Posterior cingulate gyrus (tissue), 11 donors: ENCODE measurements at places on chromosomes 1 and 21.

GRCh38 chr1:5484451-5485165, 507.6 kb downstream of the NPHP4 start:
- no peak for DNase-seq

- no peak for DNase-seq
Measured at GRCh38 chr1:94892604-94893254, 34.2 kb downstream of the CNN3 start.

DNA sequence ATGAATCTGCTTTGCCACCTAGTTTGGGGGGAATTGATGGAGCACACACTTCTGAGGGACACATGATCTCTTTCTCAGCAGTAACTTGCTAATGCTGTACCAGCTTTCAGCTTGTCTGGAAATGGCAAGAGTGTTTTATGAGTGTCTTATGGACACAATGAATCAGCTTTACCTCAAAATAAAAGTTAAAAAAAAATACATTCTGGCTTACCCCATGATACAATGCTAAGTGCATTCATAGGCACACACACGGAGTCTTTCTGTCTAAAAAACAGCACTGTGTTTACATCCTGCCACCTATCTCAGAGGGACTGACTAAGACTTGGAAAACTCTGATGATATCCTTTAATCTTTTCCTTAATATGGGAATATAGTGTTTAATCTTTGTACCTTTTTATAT, 455.5 kb upstream of the ADAMTS5 start:
- DNase-seq, result no peak

GRCh38 chr1:50208315-50208714, 99.6 kb downstream of the ELAVL4 start:
- DNase-seq, result no peak

GRCh38 chr1:46697053-46697452, 21.9 kb downstream of the EFCAB14 start:
- no peak for DNase-seq

GRCh38 chr1:235710687-235711086, 61.1 kb upstream of the GNG4 start:
- DNase-seq, result no peak

DNA sequence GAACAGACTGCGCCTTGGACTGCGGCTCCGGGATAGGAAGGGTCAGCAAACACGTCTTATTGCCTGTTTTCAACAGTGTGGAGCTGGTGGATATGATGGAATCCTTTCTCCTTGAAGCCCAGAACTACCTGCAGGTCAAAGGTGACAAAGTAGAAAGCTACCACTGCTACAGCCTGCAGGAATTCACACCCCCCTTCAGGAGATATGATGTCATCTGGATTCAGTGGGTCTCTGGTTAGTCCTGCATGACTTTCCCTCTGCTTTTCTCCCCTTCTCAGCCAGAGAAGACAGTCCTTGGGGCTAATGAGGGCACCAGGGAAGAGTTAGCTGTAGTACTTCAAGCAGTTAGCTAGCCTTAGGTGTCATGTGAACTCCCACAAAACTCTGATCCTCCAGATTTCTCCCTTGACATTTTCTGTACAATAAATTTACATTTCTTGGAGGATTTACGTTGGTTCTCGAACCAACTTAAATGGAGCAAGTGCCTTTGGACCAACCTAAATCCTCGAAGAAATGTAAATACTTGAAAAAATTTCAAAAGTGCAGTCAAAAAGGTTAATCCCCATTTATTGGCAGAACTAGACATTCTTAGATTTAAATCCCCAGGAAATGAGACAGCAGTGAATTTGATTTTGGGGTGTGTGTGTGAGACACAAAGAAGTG, 20.9 kb downstream of the NTMT2 start:
- DNase-seq, result no peak

DNA sequence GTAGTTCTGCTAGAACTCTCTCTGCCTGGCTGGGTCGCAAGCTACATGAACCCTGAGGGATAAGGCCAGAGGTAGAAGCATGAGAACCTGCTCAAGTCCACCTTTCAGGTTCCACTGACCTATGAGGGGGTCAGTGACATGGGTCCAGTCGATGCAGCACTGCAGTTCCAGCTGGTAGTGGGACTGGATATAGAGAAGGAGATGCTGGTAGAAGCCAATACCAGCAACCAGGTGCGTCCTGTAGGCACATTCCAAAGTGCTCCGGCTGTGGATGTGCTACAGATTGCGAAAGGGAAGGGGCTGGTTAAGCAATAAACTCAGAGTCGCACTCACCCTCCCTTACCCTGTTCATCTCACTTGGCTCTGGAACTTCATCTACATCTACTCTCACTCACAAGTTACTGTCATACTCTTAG, 5.7 kb downstream of the SMG5 start:
- no peak for DNase-seq

GRCh38 chr1:211210965-211211364, 48.2 kb upstream of the RCOR3 start:
- no peak for DNase-seq

- no peak for DNase-seq
Measured at GRCh38 chr1:58850636-58851035, 66.8 kb upstream of the JUN start.

- DNase-seq, result no peak
Measured at GRCh38 chr1:211625040-211625439, 46.1 kb upstream of the SLC30A1 start.
